ENCODE measurements at places on chromosomes 6 and 20.
A peak's percentile ranks its signal among the peaks of the same experiment; 100 is the strongest.

DNA sequence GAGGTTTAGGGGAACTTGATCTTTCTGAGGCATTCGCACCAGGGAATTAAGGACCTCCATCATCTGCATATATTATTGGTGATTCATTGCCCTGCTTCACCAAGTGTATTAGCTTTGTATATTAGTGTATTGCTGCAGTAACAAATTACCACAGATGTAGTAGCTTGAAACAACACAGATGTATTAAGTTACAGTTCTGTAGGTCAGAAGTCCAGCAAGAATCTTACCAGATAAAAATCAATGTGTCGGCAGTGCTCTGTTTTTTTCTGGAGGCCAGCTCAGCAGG lies 65.8 kb downstream of the HMGN3 start:
- DNase-seq, result no peak

GRCh38 chr6:129184808-129185366 lies 301.9 kb downstream of the LAMA2 start:
- DNase-seq, result no peak

DNA sequence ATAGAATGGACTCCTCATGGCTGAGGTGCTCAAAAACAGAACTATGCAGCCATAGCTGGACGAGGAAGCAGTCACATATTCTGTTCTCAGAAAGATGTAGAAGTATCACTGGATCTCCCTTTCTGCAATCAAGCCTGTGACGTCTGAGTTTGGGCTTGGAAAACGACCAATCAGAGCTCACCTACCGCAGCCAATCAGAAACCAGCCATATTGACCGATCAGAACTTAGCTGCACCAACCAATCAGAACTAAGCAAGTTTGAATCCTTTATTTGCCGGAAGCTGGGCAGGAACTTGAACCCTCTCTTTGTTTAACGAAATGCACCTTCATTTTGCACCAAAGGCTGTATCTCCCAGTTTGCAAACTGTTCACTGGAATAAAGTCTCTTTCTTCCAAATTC lies 21.8 kb upstream of the RAB23 start:
- DNase-seq, result no peak

GRCh38 chr6:167839755-167840154 lies 13.0 kb downstream of the AFDN start:
- no peak for DNase-seq

GRCh38 chr20:49955167-49955566 lies 19.0 kb downstream of the RNF114 start:
- DNase-seq, result no peak

DNA sequence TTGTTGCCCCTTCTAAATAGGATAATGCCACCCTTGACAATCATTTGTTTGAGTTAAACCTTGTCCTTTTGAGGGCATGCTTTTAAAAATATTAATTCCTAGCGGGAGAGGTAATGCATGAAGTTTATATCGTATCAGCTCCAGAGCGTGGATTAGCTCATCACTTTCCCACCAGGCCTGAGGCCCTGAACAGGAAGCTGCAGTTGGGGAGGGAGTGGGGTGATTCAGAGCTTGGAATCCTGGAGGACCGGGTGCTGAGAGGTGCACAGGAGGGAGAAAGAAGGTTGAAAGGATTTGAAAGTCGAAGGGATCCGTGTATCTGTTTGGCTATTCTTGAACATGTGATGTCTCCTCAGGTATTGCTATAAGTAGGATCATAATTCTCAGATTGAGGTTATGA lies 25.0 kb downstream of the ZDHHC14 start:
- DNase-seq, result peak; percentile 68

- no peak for DNase-seq
These were observed 141.6 kb upstream of the DTNBP1 start for GRCh38 chr6:15804164-15805154.

- DNase-seq, result no peak
These were observed 1109.1 kb downstream of the HACE1 start for GRCh38 chr6:103750603-103751002.

DNA sequence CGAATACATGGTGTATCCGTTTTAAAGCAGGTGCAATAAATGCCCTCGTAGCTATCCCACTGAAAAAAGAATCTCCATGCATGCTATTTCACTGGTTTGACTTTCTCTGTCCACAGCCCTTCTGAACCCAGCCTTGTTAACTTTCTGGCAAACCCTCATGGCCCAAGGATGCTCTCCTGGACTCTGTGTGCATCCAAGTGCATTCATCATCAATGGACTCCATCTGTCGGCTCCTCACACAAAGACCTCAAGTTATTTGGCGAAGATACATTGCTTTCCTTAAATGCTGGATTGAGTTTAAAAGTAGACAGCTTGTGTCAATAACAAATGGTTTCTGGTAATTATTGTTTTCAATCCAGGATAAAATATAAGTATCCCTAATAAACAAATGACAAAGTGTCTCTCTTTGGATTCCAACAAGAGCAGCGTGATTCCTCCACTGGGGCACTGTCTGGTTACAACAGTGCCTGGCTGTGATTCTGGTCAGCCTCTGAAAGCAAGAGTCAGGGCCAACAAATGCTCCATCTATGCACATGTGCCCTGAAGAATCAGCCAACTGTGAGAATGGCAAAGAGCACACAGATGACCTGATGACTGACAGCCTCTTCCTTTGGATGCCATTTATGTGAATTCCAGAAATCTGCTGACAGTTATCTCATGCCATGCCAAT lies 55.7 kb downstream of the FYN start:
- DNase-seq, result no peak

- DNase-seq, result no peak
These were observed 1.9 kb upstream of the SFT2D1 start for GRCh38 chr6:166344240-166344639.

DNA sequence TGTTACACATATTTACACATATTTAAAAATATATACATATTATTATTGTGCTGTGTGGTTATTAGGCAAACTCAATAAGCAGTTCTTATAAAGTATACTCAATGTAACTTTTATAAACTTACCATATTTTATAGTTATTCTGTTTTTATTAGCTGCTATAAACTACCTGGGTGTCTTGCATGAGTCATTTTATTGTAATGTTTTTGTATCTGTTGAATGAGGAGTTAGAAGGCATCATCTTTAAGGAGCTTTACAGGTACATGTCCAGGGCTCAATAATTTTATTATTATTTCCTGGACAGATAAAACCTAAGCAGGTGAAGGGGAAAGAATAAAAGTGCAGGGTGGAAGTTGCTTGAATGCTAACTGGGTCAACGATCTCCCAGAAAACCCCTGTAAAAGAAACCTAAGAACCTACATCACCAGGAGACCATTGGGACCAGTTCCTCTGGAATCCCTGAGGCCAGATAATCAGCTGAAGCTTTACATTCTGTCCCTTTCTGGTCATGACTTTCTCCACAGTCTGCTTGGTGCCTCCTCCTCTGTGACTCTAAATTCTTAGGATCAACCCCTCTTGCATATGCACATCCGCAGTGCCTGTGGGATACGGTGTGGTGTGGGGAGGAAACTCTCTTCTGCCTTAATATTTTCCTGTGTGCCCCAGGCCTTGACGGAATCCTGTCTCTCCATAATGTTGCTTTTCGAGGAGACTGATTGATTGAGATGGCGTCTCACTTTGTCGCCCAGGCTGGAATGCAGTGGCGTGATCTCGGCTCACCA lies 38.0 kb downstream of the TRIM38 start:
- DNase-seq, result no peak

DNA sequence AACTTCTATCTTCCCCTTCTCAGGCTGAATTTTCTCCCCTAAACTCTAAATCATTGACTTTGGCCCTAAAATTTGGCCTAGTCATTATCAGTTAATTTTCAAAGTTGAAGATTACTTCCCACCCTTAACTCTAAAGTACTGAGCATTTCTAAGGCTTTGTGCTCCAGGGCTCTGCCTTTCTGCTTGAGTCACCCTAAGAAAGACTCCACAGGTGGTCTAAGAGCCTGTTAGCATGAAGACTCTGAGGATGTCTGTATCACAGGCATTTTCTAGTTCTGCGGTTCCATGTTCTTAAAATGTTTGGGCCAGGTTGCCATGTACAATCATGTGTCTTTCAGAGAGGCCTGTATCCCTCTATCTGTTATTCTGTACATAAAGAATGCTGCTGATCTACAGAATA lies 808.1 kb upstream of the MANEA start:
- no peak for DNase-seq

GRCh38 chr6:135750081-135750480 lies 101.4 kb upstream of the PDE7B start:
- no peak for DNase-seq

Data from uterus (tissue), 4 donors.